ENCODE measurements at places on chromosomes 16 and 17.

GRCh38 chr17:46950342-46950996, 27.5 kb downstream of the GOSR2 start:
- DNase-seq = no peak

DNA sequence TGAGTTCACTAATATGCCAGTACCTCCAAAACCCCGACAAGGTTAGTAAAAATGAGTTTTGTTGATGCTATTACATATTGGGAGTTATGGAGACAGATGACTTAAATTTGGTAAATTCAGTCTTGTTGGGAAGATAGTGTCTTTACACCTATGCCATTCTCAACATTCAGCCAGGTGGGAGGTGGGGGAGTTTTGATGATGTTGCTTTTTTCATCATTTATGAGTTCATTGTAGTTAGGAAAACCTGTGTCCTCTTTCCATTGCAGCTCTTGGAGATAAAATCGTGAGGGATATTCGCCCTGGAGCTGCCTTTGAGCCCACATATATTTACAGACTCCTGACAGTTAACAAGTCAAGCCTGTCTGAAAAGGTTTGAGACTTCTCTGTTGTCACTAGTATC, 59.9 kb upstream of the CRISPLD2 start:
- DNase-seq = no peak

DNA sequence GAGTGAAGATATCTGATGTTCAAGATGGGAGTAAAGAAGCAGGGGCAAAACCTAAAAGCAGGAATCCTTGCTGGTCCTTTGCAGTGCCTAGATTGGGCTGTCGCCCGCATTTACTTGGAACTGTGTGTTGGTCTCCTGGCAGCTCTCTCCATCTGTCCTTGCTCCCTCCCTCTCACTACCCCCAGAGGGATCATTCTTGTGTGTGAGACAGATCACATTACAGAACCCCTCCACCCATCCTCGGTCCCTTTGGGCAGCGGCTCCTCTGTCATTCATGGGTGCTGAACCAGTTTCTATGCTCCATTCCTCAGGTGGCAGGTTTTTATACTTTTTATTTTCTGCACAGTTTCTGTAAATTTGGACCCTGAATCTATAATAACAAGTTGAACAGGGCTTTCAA, 99.4 kb upstream of the MYOCD start:
- DNase-seq = no peak

GRCh38 chr16:56965149-56966092, 3.7 kb downstream of the CETP start:
- DNase-seq = no peak

DNA sequence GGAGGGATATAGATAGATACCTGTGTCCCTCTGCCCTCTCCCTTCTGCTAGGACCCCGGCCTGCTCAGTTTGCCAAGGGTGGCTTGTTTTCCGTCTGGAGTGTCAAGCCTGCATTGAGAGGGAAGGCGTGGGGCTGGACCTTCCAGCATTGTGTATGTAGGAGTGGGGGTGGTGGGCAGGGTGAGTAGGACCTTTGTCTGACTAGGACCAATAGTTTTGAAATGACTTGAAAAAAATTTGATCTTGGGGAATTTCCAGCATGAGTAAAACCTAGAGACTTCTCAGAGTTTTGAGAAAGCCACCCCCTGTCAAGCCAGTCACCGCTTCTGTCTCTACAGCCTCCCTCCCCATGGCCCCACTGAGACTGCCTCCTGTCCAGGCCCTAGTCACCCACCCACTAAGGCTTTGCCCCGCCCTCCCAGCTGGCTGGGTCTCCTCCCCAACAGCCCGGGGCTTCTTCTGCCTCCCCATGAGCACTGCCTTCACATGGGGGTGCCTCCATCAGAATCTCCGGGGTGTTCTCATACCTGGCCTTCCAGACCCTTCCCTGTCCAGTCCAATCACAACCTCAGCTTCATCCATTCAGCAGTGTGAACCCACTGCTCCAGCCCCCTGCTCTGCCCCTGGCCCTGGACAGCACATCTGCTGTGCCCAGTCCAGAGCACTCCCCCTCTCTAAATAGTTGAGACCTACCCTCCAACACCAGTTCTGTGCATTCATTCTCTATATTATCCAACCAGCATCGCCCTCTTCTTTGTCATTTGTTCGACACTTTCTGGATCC, 207.0 kb downstream of the MSI2 start:
- DNase-seq = peak; percentile 12

DNA sequence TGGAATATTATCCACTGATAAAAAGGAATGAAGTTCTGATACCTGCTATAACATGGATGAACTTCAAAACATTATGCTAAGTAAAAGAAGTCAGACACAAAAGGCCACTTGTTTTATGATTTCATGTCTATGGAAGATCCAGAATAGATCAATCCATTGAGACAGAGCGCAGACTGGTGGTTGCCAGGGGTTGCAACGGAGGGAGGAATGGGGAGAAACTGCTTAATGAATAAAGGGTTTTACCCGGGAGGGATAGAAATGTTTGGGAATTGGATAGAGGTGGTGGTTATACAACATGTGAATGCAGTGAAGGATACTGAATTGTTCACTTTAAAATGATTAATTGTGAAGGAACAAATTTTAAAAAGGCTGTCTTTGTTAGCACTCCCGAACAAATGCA, 30.2 kb downstream of the WDR59 start:
- DNase-seq = no peak

GRCh38 chr16:65117811-65118448, 3.9 kb downstream of the CDH11 start:
- DNase-seq = no peak

GRCh38 chr16:11326084-11326736, 19.0 kb upstream of the RMI2 start:
- DNase-seq = no peak

DNA sequence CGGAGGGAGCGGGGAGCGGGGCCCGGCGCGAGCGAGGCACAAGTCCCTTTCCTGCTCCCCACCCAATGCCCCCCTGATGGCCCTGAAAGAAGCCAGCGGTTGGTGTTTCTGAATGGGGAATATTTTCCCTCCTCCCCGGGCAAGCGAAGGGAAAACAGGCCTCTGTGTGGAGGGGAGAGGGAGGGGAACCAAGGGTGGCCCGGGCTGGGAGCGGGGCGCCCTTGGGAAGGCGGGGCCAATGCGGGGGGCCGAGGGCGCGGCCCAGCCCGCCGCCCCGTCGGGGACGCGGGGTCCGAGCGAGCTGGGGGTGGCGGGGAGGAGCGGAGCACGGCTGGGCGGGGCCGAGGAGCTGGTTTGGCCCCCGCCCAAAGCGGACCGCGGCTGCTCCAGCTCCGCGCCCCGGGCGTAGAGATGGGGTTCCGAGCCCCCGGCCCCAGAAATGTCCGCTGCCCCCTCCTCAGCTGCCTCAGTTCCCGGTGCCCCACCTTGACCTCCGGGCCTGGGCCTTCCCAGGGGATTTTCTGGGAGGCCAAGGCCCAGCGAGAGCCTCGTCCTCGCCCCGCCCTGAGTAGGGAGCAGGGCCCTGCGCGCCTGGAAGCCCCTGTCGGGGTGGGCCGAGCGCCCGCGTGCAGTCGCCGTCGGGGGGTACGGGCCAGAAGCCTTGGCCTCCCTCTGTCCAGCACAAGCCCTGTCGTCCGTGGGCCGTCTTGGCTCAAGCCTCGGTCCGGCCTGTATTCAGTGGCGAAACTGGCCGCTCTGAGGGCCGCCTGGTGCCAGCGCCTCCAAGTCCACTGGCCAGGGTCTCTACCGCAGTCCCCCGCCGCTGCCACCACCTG, 3.9 kb upstream of the HEXIM1 start:
- DNase-seq = no peak

DNA sequence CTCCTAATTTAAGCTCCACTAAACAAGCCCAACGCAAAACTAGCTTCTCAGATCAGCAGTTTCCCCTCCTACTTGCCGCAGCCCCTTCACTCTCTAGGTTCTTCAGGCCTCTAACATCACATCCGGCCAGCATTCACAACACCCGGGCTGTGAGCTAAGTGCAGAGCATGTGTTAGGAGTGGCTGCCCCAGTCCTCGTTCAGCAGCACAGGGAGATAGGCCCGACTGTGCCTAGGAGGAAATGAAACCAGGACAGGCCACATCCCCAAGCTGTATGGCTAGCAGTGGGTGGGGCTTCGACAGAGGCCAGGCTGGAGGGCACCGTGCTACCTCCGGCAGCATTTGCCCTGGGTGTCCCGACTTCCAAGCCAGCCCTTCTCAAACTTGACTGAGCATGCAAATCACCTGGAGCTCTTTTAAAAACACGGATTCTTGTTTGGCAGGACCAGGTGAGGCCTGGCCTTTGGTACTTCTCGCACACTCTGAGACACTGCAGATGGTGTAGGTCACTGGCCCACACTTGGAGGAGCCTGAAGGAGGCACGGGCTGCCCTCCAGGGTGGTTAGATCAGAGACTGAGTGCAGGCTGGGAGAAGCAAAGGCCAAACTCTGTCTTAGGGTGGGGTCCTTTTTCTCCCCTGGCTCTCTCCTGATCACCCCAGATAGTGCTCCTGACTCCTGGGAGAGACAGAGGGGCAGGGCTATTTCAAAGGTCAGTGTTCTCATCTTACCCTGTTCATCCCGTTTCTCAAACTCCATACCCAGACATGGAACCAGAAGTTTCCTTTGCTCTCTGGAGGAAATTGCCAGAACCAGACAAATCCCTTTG, 202.0 kb downstream of the C16orf78 start:
- no peak for DNase-seq

GRCh38 chr16:50901062-50901461, 159.2 kb downstream of the CYLD start:
- no peak for DNase-seq

Data from activated CD8-positive, alpha-beta memory T cell treated with anti-CD3 and anti-CD28 coated beads for 4 hours (primary cell).